SIG-M5 (cell line): ENCODE measurements at places on chromosomes 5 and 9.

GRCh38 chr5:154745349-154745748, 9.8 kb upstream of the LARP1 start:
- DNase-seq = no peak

DNA sequence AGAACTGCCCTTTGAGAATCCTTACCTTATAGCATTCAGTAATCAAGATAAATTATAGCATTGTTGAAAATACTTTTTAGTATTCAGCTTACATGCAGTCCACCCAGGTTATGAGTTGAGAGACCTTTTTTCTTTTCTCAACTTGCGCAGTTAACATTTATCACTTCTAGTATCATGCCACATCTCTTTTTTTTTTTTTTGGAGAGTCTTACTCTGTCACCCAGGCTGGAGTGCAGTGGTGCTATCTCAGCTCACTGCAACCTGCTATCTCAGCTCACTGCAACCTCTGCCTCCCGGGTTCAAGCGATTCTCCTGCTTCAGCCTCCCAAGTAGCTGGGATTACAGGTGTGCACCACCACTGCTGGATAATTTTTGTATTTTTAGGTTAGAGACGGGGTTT, 29.0 kb downstream of the LRRC70 start:
- DNase-seq = no peak

DNA sequence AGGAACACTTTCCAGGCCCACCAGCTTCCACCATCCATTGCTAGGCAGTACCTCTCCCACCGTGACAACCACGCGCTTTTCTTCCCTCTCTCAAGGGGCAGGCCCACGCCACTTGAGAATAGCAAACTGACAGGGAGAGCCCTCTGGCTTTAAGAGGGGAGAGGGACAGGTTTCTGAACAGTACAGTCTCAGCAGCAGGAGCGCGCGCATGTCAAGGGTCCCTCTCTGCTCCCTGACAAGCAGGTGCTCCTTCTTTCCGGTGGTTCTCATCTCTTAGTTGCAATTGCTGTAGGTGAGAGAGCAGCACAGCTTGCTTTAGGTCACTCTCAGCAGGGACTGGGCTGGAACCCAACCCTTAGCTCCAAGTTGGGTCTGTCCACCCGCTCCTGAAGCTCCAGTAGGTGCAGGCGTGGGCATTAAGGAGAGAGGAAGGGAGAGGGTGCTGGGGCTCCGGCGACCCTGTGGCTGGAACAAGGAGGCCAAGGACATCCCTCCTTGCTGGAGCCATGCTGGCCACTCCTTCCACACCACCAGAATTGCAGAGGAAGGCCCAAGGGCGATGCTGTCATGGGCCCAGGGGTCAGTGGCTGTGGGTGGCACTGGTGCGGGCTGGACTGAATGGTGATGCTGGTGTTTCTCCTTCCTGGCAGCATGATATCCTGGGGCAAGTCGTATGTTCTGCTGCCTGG, 9.0 kb upstream of the PHF2 start:
- no peak for DNase-seq

DNA sequence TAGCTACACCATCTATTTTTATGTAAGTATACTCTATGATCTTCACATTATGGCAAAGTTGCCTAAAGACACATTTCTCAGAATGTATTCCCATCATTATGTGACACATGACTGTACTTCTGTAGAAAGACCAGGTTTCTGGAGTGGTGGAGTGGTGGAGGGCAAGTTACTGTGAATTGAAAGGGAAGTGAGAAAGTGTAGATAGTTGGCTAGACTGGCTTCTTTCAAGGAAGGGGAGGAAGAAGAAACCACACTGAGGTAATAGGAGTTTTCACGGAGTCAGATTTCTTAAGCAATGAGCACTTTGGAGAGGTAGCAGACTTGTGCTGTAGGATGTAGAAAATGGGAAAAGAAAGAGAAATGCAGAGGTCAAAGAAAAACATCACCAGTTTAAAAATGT, 50.9 kb upstream of the EQTN start:
- no peak for DNase-seq
